Fibroblast of skin of abdomen (primary cell): ENCODE measurements at places on chromosomes 1 and 21.

DNA sequence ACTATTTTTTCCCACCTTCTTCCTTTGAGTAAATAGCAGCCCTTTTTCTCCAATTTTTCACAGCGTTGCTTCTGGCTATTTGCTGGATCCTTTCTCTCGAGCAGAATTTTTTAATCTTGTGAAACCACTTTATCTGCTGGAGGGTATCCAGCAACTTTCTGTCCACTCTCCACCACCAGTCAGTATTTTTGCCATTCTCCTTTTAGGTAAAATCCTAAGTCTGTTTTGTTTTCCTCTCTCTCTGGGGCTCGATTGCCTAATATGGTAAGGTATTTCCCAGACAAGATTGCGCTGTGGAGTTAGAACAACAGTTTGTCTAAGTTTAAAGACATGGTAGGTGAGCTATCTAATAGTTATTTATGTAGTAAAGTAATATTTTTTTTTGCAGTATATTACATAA, 156.9 kb downstream of the PPP1R12B start:
- DNase-seq = peak; percentile 81

DNA sequence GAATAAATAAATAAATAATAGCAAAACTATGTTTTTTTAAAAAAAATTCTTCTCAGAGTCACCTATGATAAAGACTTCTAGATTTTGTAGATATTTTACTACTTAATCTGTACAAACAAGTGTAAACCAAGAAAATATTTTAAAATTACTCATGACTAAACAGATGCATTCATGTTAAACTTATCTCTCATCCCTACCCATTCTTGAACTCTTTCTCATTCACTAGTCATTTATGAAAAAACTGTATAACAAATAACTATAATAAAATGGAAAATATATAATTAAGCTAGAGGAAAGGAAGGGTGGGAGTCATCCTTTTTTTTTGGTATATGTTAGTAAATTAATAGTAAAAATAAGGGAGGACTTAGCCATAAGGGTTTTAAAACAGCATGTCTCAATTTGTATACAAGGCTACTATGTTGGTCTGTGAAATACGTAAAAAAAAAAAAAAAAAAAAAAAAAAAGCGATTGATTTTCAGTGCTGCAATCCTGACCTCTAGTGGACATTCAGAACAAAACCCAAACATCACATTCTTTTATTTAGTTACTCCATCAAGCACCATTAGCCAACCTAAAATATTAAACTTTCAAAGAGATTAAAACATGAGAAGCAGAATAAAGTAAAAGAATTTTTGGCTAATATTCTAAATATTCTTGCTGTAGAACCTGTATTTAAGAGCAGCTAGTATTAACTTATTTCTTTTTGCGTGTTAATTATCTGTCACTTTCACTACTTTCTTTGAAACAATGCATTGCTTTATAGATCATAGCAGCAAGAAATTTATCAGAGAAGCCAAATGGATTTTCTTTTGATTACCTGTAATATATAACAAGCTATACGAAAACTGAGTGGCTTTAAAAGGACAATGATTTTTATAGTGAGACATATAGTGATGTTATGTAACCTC, 255.8 kb upstream of the CACYBP start:
- DNase-seq = peak; percentile 39

GRCh38 chr1:14067036-14067435, 367.0 kb downstream of the PRDM2 start:
- no peak for DNase-seq

DNA sequence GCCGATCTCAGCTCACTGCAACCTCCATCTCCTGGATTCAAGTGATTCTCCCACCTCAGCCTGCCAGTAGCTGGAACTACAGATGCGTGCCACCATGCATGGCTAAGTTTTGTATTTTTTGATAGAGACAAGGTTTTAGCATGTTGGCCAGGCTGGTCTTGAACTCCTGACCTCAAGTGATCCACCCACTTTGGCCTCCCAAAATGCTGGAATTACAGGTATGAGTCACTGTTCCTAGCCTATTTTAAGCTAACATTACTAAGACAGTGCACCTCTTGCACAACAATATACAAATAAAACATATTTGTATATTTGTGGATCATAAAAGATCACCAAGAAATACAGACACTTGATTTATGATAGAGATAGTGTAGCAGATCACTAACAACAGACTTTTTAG, 139.1 kb downstream of the DUSP10 start:
- DNase-seq = no peak

- peak; percentile 14 for DNase-seq
Observed at GRCh38 chr1:166915941-166916340, 39.9 kb upstream of the TADA1 start.

GRCh38 chr1:209265301-209265700, 318.2 kb upstream of the CAMK1G start:
- no peak for DNase-seq

DNA sequence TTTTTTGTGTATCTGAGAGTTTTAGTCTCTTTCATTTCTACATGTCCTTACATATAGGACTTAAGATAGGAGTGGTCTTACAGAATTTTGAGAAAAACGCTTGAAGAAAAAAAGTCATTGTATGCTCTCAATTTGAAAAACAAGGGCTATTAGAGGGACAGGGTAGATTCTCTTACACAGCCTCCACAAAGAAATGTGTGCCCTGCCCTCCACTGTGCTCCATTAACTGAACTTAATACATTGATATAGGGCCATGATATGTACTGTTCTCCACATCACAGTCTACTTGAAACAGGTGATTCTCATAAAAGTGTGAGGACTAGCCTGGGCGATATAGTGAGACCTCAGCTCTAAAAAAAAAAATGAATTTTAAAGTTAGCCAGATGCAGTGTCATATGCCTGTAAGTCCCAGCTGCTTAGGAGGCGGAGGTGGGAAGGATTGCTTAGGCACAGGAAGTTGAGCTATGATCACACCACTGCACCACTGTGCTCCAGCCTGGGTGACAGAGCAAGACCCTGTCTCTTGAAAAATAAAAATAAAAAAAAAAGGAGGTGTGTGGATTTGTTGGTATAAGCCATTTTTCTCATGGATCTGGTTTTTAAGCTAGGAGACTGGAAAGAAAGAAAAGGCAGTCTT, 77.0 kb downstream of the HMCN1 start:
- DNase-seq = no peak

DNA sequence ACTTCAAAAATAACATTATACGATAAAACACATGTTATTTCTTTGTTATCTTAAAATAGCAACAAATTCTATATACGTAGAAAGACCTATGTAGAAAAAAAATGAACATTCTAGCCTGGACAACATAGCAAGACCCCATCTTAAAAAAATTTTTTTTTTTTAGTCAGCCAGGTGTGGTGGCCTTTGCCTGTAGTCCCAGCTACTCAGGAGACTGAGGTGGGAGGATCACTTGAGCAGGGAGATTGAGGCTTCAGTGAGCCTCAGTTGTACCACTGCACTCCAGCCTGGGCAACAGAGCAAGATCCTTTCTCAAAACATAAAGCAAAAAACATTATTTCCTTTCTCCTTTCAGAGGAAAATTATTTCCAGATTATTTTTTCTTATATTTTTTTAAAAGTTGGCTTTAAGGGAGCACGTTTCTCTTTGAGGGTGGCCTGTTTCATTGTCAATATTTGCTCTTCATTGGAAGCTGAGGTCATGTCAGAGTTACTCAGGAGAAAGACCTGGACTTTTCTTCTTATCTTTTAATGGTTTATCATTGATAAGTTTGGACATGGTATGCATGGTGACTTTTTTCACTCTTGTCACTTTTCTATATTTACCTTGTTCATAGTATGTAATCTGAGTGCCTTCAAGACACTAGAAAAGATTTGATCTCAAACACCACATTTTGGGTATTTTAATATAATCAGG, 32.0 kb downstream of the NFIA start:
- no peak for DNase-seq

DNA sequence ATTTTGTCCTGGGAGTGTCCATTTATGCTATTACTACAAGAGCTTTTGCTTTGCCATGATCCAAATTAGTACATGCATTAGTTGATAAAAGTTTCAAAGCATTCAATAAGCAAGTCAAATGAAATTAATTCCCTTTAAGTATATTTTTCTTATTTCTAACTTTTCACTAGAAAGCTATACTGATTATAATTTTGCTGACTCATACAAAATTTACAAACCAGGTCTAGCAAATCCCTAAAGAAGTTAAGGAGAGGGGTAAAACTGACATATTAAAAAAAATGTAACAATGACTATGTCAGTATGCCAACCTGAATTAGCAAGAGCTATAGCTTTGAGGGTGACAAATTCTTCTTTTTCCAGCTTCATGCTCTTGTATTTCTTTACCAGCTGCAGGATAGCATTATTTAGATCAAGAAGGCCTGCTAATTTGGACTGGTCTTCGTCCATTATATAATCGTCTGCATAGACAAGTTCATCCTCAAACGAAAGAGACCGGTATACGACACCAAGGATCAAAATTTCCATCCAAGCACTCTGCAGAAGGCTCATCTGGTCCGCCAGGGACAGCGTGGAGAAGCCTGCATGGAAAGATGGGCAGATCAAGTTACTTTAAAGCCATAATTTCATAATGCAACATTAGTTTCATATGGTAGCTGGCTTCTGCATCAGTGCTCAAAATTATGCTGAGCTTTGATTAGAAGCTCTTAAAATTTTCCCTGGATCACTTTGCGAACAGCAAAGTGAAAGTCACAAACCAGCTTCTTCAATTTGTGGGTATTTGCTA, 95.8 kb upstream of the USH2A start:
- DNase-seq = no peak

GRCh38 chr1:117964290-117965038, 34.9 kb downstream of the WDR3 start:
- no peak for DNase-seq

DNA sequence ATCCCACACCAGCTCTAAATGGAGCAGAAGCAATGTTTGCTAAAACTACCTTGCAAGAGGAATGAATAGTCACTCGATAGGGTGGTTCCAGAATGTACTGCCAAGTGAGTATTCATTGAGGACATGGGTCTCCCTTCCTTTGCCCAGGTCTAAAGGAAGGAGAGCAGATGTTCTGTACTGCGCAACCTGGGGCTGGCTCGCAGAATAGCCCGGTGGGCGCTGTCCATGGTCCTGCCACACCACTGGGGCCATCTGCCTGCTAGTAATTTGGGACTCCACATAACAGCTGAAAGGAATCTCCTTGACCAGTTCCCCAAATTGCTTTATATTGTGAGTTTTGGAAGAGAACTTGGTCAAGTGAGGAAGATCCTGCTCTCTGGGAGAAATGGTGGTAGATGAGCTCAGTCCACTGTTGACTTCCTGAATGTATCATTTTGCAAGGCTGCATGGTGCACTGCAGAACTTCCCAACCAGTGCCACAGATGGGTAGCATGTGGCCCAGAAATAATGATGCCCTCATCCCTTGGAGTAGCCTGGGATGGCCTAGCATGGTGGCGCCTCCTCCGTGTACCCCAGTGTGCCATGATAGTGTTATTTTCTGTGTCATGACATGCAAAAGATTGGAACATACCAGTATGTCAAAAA, 5.7 kb downstream of the SLC6A17 start:
- peak; percentile 56 for DNase-seq

DNA sequence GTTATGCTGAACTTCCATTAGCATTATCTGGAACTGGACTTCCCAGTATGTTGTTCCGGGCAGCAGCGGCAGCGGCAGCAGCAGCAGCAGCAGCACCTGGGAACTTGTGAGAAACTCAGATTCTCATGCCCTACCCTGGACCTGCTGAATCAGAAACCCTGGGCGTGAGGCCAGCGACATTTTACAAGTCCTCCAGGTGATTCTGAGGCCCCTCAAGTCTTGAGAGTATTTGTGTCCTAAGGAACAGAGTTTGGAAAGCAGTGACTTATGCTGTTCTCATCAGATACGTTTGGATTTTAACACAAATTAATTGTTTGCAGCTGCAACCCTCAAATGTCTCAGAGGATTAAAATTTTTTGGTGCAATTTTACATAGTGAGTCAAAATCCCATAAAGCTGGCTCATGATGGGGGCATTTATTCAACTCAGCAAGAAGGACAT, 157.2 kb upstream of the KAZN start:
- DNase-seq = peak; percentile 90

DNA sequence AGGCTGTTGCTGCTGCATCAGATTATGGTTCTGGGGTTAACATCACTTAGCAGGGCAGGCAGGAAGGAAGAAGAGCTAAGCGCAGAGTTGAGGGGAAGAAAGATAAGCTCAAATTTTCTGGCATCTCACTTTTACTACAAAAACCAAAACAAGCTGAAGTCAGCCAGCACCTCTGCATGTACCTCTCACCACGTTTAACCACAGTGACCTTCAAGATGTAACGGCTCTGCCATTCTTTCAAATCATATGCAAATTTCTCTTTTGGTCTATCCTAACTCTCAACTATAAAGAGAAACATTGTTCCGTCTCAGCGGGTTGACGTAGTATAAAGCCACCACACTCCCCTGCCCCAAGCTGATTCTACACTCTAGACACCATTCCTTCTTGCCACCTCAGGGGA, 154.4 kb downstream of the OMA1 start:
- no peak for DNase-seq

DNA sequence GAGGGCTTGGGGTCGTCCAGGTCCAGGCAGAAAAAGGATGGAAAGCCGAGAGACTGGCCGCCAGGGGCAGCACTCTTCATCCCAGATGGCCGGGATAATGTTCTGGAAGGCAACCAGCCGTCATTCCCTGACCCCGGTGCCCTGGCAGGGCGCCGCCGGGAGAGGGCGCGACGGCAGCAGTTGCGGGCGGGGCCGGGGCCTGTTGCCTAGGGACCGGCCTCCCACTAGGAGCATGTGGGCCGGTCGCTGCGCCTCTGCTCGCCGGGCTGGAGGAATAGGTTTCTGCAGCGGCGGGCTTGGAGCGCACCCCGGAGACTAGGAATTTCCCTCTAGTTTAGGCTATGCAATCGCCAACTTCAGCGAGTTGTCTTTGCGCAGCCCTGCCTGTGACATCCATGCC, 11.0 kb downstream of the DMRTB1 start:
- peak; percentile 71 for DNase-seq

DNA sequence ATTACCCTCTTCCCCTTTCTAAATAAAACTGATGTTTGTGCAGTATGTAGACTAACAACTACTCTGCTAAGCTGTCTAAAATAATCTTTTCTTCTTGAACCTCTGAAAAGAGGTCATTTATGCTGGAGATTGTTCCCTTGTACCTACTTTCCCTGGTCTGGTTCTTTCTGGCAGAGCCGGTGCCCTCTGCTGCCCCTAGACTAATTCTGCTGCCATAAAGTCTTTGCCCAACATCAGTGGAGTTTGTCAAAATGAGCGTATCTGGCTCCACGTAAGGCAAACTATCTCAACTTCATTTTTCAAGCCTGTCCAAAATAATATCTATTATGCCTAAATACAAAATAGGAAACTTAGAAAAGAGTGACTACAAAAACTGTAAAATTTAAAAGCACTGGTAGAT, 30.9 kb upstream of the ANGPTL7 start:
- DNase-seq = no peak
